ENCODE measurements at places on chromosomes 12 and 14. TPM values are rescaled to one million over a fixed set of nuclear protein-coding genes. Genes with fewer than 3 reads are reported as not detected.

The IL31 gene
- not detected for polyA plus RNA-seq

GRCh38 chr12:92942905-92943304 lies 13.8 kb upstream of the EEA1 start:
- no peak for DNase-seq

DNA sequence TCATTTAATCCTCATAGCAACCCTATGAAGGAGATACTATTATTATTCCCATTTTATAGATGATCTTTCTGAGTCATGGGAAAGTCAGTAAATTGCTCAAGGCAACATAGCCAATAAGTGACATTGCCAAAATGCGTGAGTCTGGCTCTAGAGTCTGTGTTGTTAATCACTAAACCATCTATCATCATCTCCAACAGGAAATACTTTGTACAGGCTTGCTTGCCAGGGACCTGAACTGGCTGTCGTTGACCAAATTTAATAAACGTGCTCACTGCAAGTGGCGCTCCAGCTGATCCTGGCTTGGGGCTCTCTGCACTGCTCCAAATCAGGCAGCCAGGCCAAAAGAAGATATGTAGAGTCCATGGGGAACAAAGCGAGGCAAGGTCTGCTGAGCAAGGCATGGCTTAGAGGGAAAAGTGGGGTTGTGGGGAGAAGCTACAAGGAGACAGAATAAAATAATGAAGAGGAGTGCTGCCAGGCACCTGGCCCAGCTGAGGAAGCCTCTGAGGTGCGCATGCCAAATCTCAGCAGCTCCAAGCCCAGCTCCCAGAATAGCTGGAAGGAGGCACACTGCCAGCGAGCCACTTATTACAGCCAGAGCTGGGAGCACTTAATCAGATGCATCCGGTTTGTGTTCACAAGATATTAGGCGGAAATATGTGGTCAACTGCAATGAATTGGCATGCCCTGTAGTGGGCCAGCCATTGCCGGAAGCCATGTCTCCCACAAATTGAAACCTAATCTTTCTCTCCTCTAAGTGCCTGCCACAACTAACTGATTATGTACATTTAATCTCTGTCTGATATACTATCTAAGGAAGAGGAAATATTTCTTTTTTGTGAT lies 43.3 kb upstream of the PTPRO start:
- DNase-seq = peak; percentile 78

The SYNDIG1L gene
- polyA plus RNA-seq = not detected

The KRT82 gene
- polyA plus RNA-seq = not detected

GRCh38 chr12:97140355-97140754 lies 233.3 kb downstream of the NEDD1 start:
- no peak for DNase-seq

The TSPAN8 gene
- 6.9 TPM for polyA plus RNA-seq

The PRIMA1 gene
- polyA plus RNA-seq = 3.8 TPM

- peak; percentile 80 for DNase-seq
Measured at GRCh38 chr12:56193025-56193578, 3.8 kb upstream of the SMARCC2 start.

The KRT71 gene
- polyA plus RNA-seq = not detected

- no peak for DNase-seq
Measured at GRCh38 chr12:130672089-130672820, 43.8 kb downstream of the RIMBP2 start.

The MYF5 gene
- polyA plus RNA-seq = 32.1 TPM

- DNase-seq = no peak
Measured at GRCh38 chr12:88982694-88983093, 369.6 kb downstream of the DUSP6 start.

The CFAP251 gene
- 2.1 TPM for polyA plus RNA-seq

- no peak for DNase-seq
Measured at GRCh38 chr12:122458105-122459035, 35.9 kb upstream of the CLIP1 start.

The GPR68 gene
- polyA plus RNA-seq = not detected

DNA sequence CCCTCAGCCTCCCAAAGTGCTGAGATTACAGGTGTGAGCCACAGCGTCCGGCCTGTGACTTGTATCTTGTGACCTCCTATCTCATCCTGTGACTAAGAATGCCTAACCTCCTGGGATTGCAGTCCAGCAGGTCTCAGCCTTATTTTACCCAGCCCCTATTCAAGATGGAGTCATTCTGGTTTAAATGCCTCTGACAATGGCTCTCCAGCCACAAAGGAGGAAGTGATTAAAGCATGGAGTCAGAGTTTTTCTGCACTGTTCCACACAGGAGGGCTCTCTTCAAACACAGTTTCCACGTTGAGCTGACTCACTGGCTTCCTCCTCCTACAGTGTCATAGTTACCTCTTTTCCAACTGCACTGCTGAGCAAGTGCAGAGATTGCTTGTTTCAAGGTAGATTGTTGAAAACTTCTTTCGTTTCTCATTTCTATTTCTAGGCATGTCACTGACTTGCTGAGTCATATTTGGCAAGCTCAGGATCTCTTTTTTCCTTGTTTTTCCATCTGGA lies 383.8 kb downstream of the PCNX1 start:
- DNase-seq = peak; percentile 23

DNA sequence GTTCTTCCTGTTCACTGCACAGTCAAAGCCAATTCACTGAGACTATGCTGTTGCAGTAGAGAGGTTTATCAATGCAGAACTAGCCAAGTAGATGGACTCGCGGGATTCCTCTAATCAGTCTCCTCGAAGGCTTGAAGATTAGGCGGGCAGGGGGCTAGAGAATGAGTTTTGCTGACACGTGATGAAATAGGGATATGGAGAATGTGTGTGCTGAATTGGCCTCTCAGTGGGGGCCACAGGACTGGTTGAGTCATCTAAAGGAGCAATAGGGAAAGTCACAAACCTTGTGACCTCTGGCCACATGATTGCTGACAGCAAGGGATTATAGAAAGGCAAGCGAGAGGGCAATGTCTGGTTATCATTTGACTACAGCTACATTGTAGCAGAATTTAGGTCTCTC lies 12.7 kb downstream of the MIPOL1 start:
- no peak for DNase-seq

GRCh38 chr12:120892265-120892664 lies 11.9 kb downstream of the SPPL3 start:
- DNase-seq = no peak

GRCh38 chr14:74983343-74983742 lies 19.4 kb upstream of the EIF2B2 start:
- no peak for DNase-seq

- no peak for DNase-seq
Measured at GRCh38 chr12:109822951-109823411, 10.2 kb downstream of the TRPV4 start.

The CNTN1 gene
- polyA plus RNA-seq = 11.2 TPM

The PARP11 gene
- polyA plus RNA-seq = 8.5 TPM

DNA sequence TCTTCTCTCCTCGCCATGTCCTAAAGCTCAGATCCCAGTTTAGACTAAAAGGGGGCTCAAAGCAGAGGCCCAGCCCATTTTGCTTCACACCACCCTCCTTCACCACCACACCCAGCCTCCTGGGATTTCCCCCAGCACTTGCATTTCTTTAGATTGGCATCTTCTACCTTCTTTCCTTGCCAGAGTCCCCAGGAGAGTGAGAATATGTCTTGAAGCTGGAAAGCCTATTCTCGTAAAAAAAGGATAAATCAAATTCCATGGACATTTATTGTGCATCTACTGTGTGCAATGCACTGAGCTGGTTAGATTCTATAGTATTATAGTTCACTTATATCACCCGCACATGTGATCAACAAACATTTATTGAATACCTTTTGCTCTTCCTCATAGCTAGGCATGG lies 10.2 kb downstream of the FBXW8 start:
- DNase-seq = no peak

DNA sequence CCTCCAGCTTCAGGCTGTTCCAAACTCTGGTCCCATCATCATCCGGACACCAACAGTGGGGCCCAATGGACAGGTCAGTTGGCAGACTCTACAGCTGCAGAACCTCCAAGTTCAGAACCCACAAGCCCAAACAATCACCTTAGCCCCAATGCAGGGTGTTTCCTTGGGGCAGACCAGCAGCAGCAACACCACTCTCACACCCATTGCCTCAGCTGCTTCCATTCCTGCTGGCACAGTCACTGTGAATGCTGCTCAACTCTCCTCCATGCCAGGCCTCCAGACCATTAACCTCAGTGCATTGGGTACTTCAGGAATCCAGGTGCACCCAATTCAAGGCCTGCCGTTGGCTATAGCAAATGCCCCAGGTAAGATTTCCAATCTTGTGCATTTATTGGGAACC lies 3.3 kb downstream of the SP1 start:
- no peak for DNase-seq

The TMEM63C gene
- 1.0 TPM for polyA plus RNA-seq

The CD163L1 gene
- polyA plus RNA-seq = 12.0 TPM

GRCh38 chr14:65352964-65353530 lies 59.5 kb upstream of the FUT8 start:
- DNase-seq = no peak

- DNase-seq = no peak
Measured at GRCh38 chr14:99636487-99636886, 8.4 kb upstream of the HHIPL1 start.

- DNase-seq = no peak
Measured at GRCh38 chr14:100594625-100594951, 7.4 kb upstream of the BEGAIN start.

DNA sequence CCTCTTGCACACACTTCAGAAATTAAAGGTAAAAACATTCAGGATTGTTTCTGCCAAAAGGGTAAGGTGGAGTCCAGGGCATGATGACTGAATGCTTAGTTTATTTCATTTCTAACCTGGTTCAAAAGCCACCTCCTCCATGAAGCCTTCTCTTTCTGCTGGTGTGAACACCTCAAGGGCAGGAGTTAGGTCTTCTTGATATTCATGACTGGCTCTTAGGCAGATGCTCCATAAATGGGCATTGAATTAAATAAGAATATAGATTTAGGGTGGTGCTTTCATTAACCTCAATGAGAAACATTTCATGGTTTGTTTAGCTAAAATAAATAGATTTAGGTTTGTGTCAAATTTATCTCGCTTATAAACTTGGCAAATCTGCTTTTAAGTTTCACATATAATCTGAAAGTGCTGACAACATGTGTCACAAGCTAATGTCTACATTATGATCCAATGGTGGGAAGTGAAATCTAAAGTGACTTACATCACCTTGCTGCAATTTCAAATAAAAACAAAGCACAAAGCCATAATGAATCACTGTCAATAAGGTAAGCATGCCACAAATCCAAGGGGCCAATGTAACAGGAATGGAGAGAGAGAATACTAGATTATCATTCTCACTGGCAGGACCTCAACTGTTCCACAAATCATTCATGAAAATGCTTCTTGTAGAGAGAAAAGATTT lies 72.7 kb upstream of the GRIP1 start:
- no peak for DNase-seq

The GPR84 gene
- polyA plus RNA-seq = not detected

GRCh38 chr12:66456612-66457011 lies 154.3 kb downstream of the HELB start:
- DNase-seq = no peak

GRCh38 chr12:107670999-107671643 lies 14.5 kb upstream of the PWP1 start:
- no peak for DNase-seq

The TEAD4 gene
- polyA plus RNA-seq = 66.6 TPM

The ZNF705A gene
- not detected for polyA plus RNA-seq

The LUM gene
- 880 TPM for polyA plus RNA-seq

DNA sequence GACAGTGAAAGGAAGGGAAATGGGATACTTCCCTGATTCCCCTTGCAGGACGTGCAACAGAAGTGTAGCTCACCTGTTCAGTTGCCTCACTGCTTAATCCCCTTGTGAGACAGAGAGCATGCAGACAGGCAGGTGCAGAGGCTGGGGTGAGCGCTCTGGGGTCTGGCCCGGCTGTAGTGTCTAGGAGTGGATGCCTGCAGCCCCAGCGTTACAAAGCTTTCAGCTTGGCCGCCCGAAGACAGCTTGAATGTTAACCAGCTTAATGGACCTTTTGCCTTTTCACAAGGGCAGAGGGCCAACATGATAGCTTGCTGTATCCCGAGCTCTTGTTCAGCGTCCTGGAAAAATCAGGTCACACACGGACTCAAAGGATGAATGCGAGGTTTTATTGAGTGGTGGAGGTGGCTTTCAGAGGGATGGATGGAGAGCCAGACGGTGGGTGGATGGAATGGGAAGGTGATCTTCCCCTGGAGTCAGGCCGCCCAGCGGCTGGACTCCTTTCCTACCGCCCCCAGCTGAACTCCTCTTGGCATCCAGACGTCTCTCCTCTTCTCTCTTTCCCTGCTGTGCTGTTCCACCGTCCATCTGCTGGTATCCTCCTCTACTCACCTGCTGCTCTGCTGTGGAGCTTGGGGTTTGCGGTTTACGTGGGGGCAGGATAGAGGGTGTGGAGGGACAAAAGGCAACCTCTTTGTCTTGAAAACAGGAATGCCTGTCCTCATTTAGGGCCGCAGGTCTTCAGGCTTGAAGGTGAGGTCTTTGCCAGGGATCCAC lies 86.2 kb upstream of the RESF1 start:
- no peak for DNase-seq

The WSCD2 gene
- polyA plus RNA-seq = 9.9 TPM
